ENCODE measurements at places on chromosomes 12 and 14.

DNA sequence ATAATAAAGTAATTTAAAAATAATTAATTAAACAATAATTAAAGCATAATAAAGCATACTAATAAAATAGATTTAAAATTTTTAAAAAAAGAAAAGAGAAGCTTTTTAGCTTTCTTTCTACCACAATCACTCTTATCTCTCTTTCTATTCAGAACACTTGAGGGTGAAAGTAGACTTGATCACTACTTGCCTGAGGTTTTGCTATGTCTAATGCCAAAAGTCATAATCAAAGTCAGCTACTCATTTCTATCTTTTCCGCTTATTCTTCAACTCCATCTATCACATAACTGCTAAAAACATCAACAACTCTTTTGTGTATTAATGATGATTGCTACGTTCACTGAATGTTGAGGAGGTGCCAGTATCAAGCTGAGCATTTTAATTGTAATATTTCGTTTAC lies 202.0 kb upstream of the KRR1 start:
- no peak for DNase-seq

- no peak for DNase-seq
These were observed 29.5 kb downstream of the TSPAN8 start for GRCh38 chr12:71128191-71128788.

DNA sequence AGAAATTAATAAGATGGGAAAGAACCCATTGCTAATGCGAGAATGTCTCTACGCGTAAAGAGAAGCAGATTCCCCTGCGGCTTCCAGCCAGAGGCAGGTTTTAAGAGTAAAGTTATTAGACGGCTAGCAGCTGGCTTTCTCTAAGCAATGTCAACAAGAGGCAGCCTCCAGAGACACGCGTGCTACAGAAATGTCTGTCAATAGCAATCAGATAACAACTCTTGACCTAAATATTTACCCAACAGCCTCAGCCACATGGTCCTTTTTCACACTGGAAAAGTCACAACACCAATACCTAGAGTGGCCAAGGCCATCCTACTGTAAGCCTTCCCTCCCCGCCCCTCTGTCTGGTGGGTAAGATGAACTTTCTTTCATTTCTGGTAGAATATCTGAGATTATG lies 146.0 kb upstream of the SFSWAP start:
- DNase-seq, result no peak

GRCh38 chr14:78227248-78228077 lies 57.3 kb downstream of the NRXN3 start:
- DNase-seq, result no peak

GRCh38 chr14:37673439-37673838 lies 78.0 kb downstream of the TTC6 start:
- no peak for DNase-seq

DNA sequence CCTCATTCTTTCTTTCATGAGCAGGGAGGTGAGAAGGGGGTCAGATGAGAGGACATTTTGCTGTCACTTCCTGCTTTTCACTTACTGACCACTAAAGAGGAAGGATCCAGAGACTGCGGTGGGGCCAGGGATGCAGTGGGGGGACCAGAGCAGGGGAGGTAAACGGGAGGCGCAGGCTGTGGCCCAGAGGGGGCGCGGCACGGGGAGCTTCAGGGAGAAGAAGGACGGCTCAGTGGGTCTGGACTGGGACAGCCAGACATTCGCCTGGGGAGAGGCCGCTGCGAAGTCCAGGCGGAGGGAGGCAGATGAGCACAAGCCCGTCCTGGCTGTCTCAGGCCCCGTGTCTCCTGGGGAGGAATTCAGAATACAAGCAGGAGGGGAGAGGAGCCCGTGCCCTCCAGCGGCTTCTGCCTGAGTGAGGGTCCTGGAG lies 41.2 kb downstream of the SLC6A12 start:
- no peak for DNase-seq

DNA sequence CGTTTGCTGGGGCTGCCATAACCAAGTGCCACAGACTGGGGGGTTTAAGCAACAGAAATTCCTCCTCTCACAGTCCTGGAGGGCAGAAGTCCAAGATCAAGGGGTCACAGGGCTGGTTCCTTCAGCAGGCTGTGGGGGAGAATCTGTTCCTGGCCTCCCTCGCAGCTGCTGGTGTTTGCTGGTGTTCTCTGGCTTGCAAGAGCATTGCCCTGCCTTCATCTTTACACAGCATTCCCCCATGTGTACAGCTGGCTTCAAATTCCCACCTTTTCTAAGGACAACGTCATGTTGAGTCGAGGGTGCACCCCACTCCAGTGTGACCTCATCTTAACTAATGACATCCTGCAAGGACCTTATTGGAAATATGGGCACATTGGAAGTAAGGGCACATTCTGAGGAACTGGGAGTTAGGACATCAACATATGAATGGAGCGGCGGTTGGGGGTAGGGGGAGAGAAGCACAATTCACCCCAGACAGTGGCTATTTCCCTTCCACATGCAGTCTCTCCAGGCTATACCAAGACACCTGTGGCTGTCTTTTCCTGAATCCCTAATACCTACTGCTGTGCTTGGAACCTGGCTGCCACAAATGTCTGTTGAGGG lies 123.6 kb downstream of the FOXN3 start:
- DNase-seq, result no peak

DNA sequence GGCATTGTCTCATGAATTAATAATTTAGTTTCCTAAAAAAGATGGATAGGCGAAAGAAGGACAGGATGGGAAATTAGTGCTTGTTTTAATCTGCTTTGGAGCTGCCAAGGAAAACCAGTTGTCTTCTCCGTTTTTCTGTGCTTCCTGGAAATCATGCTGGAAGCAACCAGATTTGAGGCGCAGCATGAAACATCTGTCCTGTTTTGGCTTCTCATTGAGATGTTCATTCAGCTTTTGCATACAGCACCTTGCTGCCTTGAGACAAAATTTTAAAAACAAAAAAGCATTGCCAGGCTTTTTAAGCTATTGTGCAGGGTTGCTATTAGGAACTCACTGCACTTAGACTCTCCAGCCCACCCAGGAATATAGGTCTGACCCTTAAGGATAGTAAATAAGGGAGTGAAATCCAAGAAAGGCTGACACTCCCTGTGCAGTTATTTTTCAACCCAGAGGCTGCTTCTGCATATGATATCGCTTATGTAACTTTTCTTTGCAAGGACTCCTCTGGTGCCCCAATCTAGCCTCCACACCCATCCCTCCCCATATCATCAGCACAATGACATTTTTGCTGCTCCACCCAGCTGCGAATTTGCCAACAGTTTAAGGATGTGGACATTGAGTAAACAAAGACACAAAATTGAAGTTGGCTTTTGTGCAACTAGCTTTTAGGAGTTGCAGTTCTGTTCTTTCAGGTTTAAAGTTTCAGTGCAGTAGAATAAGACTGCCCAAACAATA lies 46.9 kb upstream of the MDM1 start:
- DNase-seq, result no peak

DNA sequence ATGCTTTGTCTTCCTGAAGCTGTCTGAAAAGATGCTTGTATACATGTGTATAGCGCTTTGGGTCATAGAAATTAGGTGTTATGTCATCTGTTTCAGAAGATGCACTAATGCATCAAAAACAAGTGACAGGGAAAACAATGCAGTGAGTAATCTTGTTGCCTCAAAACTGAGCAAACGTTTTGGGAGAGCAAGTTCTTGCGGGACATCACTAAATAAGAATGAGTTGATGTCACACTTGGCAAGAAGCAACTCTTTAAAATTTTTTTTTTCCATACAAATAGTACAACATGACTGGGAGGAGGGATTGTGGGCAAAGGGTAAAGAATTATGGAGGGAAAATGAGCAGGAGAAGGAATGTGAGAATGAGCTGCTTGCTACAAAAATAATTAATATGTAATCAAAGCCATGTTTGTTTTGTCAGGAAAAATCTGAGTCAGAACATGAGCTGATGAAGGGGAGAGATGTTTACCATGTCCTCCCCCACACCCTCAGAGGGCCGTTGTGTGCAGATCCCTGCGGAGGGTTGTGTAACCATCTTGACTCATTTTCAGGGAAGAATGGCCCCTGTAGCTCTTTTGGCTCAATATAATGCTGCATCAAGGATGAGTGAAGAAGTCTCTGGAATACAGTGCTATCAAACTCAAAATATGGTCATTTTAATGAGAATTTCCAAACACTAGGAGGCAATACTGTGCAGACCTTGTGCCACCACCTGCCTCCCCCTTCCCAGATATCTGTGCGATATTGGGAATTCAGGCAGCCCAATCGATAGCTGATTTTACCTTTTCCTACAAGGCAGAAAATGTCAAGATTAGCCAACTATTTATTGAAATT lies 41.4 kb downstream of the BORCS5 start:
- DNase-seq, result no peak

- DNase-seq, result no peak
These were observed 166.9 kb upstream of the LRIG3 start for GRCh38 chr12:59087077-59087673.

GRCh38 chr12:49876070-49876469 lies 27.6 kb downstream of the FAIM2 start:
- DNase-seq, result no peak

DNA sequence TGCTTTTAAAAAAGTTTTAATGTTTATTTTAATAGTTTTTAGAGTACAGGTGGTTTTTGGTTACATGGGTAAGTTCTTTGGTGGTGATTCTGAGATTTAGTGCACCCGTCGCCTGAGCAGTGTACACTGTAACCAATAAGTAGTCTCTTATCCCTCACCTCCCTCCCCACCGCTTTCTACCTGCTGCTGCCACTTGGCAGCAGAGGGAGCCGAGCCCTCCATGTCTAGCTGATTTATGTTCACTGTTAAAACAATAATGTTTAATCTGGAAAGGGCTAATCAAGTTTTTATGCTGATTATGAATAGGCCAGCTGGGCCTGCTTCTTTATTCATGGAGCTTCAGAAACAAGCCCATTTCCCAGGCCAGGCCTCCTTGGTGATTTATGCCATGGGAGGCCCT lies 73.1 kb downstream of the ADCK1 start:
- no peak for DNase-seq

GRCh38 chr12:92810370-92810769 lies 107.6 kb downstream of the PLEKHG7 start:
- no peak for DNase-seq

- DNase-seq, result no peak
These were observed 630 bp downstream of the FOS start for GRCh38 chr14:75279153-75279762.

DNA sequence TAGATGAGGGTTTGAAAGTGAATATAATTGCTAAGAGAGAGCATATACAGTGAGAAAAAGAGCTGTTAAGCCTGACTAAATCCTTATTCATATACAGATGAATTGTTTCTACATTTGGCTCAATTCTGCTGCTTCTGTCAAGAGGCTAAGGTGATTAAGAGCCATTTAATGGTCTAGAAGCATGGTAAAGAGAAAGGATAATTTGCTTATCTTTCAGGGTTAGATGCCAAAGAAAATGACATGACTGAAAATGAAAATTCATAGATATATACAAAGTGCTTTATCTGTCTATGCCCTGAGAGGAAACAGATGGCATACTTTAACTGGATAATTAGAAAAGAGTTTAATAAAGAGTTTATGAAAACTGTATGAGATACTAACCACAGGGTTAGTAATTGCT lies 834.9 kb downstream of the SLC6A15 start:
- DNase-seq, result no peak

- DNase-seq, result no peak
These were observed 2.1 kb downstream of the SLC7A7 start for GRCh38 chr14:22813145-22813544.

DNA sequence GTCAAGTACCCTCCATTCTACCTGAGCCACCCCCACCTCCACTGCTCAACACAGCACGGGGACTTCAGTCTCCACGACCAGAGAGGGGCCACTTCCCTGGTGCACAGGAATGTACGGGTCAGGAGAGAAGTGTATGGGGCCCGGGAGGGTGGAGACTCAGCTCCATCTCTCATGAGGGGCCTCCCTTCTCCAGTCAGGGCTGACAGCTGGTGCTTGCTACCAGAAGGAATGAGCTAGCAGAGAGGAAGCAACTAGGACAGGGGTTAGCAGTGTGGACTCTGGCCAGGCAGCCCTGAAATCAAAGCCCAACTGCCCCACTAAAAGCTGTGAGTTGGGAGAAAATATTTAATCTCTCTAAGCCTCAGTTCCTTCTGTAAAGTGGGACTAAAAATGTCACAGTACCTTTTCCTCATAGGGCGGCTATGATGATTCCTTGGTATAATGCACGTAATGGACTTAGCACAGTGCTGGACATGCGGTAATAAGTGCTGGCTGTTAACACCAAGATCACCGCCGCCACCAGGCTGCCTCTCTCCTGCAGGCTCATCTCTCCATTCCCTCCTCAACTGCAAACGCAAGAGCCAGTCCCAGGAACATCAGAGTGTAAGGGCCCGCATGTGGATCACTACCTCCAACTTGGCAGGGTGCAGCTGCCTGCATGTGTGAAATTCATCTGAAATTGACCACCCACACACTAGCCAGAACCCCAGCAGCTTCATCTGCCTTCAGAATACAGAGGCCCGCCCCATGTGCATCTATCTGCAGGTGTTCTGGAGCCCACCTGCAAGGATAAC lies 14.6 kb downstream of the ACTN1 start:
- no peak for DNase-seq

DNA sequence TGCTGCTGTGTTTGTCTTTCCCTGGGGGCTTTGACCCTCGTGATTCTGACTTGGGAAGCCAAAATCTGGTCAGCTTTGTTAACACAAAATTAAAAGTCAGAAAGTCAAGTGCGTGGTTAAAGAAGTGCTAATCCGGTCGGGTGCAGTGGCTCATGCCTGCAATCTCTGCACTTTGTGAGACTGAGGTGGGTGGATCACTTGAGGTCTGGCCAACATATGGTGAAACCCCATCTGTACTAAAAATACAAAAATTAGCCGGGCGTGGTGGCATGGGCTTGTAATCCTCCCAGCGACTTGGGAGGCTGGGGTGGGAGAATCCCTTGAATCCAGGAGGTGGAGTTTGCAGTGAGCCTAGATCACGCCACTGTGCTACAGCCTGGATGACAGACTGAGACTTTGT lies 844.6 kb downstream of the VRK1 start:
- no peak for DNase-seq

DNA sequence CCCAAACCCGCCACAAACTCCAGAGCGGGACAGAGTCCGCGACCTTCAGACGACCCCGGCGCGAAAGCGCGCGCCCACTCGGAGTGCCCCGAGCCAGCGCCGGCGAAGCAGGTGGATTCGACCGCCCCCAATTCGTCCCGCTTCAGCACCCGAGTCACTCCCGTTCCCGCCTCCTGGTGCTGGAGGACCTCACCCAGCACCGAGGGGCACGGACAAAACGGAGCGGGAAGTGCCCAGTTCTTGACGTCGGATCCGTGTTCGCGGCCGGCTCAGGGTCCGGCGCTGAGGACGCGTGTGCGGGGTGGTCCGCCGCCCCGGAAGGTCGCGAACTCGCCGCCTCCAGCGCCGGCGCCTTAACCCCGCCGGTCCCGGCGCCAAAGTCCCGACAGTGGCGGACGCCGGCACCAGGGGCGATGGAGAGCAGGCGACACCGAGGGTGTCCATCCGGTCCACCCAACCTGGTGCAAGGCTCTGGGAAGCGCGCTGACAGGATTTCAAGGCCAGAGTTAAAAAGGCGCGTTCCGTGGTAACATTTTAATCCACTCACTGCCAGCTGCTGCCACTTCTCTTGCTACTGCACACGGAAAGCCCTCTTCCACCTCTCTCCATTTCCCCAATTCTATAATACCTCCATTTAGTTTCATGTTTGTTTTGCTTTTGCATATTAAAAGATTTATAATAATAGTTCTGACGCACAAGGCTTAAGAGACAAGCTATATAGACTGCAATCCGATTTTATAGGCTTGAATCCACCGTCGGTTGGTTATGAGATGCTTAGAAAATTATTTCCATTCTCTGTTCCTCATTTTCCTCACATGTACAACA lies 240.0 kb upstream of the CPNE8 start:
- no peak for DNase-seq

All from activated CD8-positive, alpha-beta memory T cell treated with anti-CD3 and anti-CD28 coated beads for 4 hours (primary cell).